Neural cell (in vitro differentiated cells): ENCODE measurements at places on chromosomes 3 and 15. TPM values are rescaled to one million over a fixed set of nuclear protein-coding genes. Genes with fewer than 3 reads are reported as not detected.

WDR49 gene
- 0.56 and 1.1 TPM in 2 replicates for polyA plus RNA-seq

AMIGO3 gene
- polyA plus RNA-seq = 4.0 and 8.0 TPM in 2 replicates

TMEM42 gene
- 15.1 and 18.2 TPM in 2 replicates for polyA plus RNA-seq

LRRC31 gene
- not detected in 2 replicates for polyA plus RNA-seq

KLF15 gene
- polyA plus RNA-seq = 0.46 TPM in 1 of 2 replicates, not detected in the other

ITIH3 gene
- not detected in 2 replicates for polyA plus RNA-seq

TAGLN3 gene
- polyA plus RNA-seq = 519 and 568 TPM in 2 replicates

XPC gene
- polyA plus RNA-seq = 21.9 and 29.6 TPM in 2 replicates

SAMD7 gene
- polyA plus RNA-seq = not detected in 2 replicates

ASB14 gene
- polyA plus RNA-seq = 0.51 TPM in 1 of 2 replicates, not detected in the other

GP9 gene
- polyA plus RNA-seq = not detected in 2 replicates

ANKRD34C gene
- polyA plus RNA-seq = not detected in 2 replicates

HYAL2 gene
- polyA plus RNA-seq = 116 and 138 TPM in 2 replicates

PAQR5 gene
- not detected in 2 replicates for polyA plus RNA-seq

TRPM1 gene
- polyA plus RNA-seq = not detected in 2 replicates

ITPKA gene
- polyA plus RNA-seq = 0.20 and 1.1 TPM in 2 replicates

MFN1 gene
- polyA plus RNA-seq = 64.3 and 78.8 TPM in 2 replicates

SLC2A2 gene
- polyA plus RNA-seq = not detected in 2 replicates

CASR gene
- polyA plus RNA-seq = not detected in 2 replicates

HRG gene
- polyA plus RNA-seq = not detected in 2 replicates

OSTN gene
- 0.17 TPM in 1 of 2 replicates, not detected in the other for polyA plus RNA-seq

CYP8B1 gene
- polyA plus RNA-seq = not detected in 2 replicates

C3orf85 gene
- not detected in 2 replicates for polyA plus RNA-seq

SEMA6D gene
- polyA plus RNA-seq = 108 TPM in 2 replicates

COL8A1 gene
- polyA plus RNA-seq = 0.04 and 0.92 TPM in 2 replicates

ADGRG7 gene
- polyA plus RNA-seq = not detected in 2 replicates

HTR3E gene
- not detected in 2 replicates for polyA plus RNA-seq

IGSF11 gene
- polyA plus RNA-seq = 1.2 and 1.3 TPM in 2 replicates

ZNF662 gene
- polyA plus RNA-seq = not detected in 2 replicates

SYNPR gene
- 2.0 and 4.4 TPM in 2 replicates for polyA plus RNA-seq

CISH gene
- polyA plus RNA-seq = not detected in 2 replicates

ITGA11 gene
- 0.04 TPM in 1 of 2 replicates, not detected in the other for polyA plus RNA-seq

SENP5 gene
- 24.2 and 27.3 TPM in 2 replicates for polyA plus RNA-seq
